H54 (cell line): ENCODE measurements at places on chromosomes 3 and 15.
A peak's percentile ranks its signal among the peaks of the same experiment; 100 is the strongest.

GRCh38 chr3:115693868-115694267 lies 70.6 kb downstream of the GAP43 start:
- no peak for DNase-seq

DNA sequence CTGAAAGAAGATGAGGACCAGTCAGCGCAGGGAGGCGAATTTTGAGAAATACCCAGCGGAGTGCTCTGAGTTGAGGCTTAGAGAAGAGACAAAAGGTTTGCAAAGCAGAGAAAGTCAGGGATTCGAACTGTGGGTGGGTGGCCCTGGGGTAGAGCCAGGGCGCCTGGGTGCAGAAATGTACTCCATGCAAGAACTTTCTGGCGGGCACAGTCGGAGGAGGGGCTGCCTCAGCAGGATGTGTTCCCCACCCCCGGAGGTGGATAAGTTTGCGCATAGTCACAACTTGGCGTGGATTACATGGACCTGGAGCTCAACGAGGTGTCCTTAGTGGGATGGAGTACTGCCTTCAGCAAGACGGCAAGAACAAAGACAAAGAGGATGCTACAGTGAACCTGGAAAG lies 117.3 kb upstream of the ALDH1A3 start:
- DNase-seq = no peak

- DNase-seq = no peak
These were observed 42.9 kb downstream of the PXYLP1 start for GRCh38 chr3:141274411-141275031.

DNA sequence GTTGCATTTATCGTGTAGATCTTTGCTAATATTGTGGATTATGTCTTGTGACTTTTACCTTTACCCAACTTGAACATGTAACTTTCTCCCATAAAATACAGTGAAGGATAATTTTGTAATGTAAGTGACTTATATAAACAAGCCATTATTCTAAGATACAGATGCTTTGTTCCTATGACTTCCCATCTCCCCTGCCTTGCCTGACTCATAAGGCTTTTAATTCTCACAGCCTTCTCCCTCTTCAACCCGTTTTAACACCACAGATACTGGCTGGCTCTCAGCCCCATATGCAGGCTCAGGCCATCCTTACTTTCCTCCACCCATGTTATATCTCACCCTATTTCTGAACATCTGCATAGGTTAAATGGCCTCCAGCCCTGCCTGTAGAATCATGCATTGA lies 4.1 kb downstream of the CCNDBP1 start:
- no peak for DNase-seq

GRCh38 chr15:77759896-77760592 lies 127.3 kb upstream of the LINGO1 start:
- no peak for DNase-seq

DNA sequence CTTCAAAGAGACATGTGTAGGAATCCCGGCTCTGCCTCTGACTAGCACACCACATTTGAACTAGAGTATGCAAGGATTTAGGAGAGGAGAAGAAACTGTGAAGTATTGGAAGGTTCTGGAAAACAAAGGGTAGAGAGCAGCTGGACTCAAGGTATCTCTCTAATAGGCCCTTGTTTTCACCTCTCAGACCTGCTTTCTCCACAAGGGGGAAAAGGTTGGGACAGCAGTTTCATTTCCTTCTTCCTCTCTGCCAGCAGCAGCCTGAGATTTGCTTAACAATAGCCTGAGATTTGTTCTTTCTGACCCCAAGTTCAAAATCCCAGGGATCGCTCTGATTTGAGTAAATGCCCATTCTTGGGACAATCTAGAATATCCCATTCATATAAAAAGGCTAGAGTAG lies 430.6 kb upstream of the MCTP2 start:
- no peak for DNase-seq

DNA sequence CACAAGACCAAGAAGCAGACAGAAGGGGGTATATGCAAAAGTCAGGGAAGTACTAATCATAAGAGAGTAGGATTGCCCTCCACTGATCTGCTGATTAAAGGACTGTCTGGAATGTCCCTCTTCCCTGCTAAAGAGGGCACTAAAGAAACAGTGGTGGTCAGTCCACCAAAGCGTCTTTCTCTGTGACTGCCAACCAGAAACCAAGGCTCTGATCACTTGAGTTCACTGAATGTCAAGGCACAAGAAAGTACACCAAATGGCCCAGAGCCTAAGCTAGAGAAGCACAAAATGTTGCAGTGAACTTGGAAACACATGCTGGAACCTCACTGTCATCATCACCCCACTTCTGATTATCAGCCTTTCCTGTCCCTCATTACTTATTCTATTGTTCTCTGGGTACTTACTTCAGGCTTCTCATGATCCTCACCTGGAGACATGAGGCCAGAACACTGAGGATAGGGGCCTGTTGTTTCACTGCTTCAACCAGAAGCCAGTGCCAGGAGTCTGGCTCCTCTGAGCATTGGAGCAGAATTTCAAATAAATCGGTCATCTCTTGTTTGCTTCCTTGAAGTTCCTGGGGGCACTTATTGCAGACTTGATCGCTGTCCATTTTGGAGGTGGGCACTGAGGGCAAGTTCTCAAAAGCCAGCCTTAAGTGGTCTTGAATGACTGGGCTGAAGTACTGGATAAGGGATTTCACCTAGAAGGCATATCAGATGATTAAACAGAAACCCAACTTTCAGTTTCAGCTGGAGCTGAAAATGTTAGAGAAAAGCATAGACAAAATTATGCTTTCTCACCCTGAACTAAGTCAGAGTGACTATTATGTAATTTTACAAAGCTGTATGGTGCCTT lies 58.9 kb downstream of the EIF3J start:
- no peak for DNase-seq

DNA sequence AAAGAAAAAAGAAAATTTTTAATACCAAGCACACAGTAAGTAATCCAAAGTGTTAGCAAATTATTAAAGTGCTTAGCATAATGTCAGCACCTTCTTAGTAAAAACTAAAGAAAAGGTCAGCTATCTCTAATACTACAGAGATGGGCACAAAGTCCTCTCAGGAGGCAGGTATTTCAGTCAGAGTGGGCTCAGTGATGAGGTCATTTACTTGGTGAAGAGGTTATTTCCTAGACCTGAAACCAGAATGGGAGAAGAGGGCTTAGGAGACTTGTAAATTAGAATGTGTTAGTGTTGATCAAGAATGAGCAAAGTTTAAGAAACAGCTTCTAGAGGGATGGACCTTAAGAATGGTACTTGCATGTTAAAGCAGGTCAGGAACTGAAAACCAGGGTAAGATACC lies 8.7 kb upstream of the PKM start:
- DNase-seq = no peak

DNA sequence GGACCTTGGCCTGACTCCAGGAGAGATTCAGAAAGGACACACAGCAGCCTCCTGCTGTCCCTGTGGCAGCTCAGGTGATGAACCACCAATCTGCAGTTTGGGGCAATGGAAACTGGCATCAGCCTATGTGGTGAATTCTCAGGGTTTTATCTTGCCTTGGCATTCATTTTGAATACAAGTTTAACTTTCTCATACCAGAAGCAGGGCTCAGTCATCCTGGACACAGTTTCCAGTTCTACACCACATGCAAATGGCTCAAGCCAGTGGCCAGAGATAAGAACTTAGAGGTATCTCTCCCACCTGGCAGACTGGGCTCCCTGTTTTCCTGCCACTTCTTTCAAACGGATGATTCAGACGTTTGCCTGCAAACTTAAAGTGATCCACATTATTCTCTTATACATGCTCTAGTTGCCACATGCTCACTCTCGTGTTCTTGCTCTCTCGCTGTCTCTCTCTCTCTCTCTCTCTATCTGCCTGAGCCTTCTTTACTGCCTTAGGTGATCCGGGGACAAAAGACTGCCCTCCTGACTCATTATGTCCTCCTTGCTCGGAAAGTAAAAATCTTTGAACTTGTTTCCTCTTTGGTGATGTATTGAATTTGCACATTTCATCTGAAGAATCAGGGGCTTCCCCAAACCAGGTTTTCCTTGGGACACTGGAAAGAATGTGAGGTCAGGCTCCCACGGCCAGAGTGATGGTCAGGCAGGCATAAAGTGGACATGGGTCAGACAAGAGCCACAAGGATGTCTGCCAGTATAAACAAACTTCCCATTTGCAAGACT lies 99.6 kb upstream of the STT3B start:
- no peak for DNase-seq

GRCh38 chr3:13198264-13198879 lies 125.1 kb upstream of the IQSEC1 start:
- no peak for DNase-seq

- no peak for DNase-seq
These were observed 61.7 kb upstream of the CDIN1 start for GRCh38 chr15:36517758-36518157.

DNA sequence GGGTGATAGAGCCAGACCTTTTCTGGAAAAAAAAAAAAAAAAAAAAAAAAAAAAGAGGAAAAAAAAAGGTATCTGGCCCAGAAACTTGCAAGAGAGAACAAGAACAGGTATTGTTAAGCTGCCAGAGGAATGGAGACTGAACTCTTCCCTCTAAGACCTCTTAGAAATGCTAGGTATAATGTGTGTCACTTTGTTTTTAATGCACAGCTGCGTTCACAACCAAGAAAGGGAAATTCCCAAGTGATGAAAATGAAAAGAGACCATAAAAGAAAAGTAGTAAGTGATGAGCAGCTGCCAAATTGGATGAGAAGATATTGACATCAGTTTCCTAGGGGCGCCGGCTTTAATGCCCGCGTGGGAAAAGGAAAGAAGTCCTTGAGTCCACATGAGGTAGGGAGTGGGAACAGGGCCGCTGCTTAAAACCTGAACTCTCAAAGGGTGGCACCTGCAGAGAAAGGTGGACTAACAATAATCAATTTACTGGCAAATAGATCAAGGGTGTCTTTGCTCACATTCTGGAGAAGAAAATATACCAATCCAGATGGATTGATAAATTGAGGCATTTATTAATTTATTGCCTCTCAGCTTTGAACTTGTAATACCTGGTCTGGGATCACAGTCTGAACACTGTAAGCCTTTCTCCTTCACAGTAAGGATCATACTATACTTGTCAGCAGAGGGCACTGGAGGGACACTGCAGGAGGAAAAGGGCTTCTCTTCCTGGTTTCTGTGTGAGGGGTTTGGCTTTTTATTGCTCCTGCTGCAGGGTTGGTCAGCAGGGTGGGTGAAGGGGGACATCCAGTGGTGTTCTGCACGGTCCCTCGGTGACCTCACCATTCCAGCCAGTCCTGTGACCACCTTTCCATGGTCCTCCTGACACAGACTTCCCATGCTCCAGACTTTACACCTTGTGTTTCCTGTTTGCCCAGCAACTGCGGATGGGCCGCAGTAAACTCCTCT lies 131.6 kb downstream of the AQP9 start:
- DNase-seq = peak; percentile 13
